ENCODE measurements at places on chromosomes 1 and 21.

DNA sequence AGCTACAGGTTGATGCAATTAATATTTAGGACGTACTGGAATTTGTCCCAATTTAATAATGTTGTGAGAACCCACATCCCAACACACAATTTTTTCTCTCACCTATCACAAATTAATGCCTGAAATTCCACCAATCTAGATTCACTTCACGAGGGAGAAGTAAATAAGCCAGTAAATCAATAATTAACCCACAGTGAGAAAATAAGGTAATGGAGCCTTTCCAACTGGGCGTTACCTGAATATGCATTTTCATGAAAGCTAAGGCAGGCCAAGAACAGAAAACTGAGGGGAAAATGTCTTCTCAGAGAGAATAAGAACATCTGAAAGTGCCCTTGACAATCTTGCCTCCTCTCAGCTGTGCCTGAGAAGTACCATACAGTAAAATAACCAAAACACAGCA, 240.8 kb upstream of the NR5A2 start:
- DNase-seq: no peak

DNA sequence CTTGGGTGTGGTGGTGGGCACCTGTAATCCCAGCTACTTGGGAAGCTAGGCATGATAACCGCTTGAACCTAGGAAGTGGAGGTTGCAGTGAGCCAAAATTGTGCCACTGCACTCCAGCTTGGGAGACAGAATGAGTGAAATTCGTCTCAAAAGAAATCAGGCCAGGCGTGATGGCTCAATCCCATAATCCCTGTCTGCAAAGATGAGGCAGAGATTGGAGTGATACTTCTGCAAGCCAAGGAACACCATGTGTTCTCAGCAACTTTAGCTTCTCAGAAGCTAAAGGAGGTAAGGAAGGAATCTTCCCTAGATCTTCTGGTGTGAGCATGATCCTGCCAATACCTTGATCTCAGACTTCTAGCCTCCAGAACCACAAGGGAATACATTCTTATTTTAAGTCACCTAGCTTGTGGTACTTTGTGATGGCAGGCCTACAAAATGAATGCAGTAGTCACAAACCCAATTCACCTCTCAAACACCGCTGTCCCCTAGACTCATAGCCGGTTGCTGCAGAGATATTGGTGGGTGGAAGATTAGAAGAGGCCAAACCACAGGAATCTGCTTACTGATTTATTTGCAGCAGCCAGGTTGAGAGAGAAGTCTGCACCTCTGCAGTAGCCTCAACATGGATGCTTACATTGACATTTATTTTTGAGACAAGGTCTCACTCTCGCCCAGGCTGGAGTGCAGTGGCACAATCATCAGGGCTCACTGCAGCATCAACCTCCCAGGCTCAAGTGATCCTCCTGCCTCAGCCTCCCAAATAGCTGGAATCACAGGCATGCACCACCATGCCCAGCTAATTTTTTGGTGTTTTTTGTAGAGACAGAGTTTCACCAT, 18.6 kb downstream of the L1TD1 start:
- DNase-seq: no peak

- DNase-seq: no peak
Observed at GRCh38 chr1:171267391-171267790, 19.1 kb downstream of the FMO1 start.

DNA sequence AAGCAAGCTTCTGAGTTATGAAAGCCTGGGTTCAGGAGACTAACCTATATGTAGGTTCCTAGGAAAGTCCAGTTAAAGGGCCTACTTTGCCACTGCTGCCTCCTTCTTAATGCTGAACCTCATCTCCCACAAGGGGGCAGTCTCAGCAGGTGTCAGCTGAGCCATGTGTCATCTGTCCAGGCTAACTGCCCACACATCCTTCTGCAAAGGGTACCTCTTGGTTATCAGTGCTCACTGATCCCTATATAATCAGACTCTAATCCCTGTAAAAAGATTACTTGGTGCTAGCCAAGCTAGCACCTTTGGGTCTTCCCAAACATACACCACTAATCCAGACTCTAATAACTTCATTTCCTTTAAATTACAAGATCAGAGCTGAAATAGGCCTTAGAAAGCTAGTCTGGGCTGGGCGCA, 9.0 kb downstream of the PRDX1 start:
- peak; percentile 76 for DNase-seq

DNA sequence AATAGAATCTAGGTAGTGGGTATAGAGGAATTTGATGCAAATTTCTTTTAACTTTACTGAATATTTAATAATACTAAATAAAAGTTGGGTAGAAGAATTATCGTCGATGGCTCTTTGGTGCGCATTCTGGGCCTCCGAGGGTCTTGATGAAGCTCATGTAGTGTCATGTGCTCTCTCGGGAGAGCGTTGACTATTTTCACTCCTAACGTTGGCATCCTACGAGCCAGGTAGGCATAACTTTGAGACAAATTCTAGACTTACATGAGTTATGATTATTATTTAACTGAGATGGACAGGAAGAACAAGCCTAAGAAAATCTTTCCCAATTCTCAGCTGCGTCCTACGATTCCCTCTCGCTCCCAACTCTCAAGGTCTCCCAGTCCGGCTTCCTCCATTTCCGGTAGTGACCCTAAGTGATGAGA, 550 bp upstream of the PCAT6 start:
- no peak for DNase-seq

GRCh38 chr1:81424816-81425215, 375.9 kb upstream of the ADGRL2 start:
- DNase-seq: no peak

- no peak for DNase-seq
Observed at GRCh38 chr21:37658121-37658816, 258.0 kb downstream of the KCNJ6 start.

GRCh38 chr1:81231729-81232038, 569.0 kb upstream of the ADGRL2 start:
- no peak for DNase-seq

DNA sequence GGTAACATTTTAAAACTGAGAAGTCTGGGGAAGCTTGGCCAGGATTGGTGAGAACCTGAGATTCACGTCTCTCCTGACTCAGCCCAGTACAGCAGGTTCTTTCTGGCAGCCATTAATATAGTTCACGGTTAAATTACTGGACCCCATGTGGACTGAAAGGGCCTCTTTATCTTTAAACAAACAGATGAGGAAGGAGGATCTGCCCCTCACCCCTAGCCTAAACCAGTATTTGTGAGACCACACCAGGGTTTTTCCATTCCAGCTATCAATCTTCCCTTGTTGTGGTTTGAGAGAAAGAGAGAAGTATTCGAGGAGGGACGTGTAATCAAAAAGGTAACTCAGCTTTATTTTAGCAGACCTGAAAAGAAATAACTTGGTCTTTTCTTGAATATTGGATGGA, 137.1 kb downstream of the PROX1 start:
- no peak for DNase-seq

GRCh38 chr1:4010814-4011605, 110.9 kb upstream of the C1orf174 start:
- no peak for DNase-seq

DNA sequence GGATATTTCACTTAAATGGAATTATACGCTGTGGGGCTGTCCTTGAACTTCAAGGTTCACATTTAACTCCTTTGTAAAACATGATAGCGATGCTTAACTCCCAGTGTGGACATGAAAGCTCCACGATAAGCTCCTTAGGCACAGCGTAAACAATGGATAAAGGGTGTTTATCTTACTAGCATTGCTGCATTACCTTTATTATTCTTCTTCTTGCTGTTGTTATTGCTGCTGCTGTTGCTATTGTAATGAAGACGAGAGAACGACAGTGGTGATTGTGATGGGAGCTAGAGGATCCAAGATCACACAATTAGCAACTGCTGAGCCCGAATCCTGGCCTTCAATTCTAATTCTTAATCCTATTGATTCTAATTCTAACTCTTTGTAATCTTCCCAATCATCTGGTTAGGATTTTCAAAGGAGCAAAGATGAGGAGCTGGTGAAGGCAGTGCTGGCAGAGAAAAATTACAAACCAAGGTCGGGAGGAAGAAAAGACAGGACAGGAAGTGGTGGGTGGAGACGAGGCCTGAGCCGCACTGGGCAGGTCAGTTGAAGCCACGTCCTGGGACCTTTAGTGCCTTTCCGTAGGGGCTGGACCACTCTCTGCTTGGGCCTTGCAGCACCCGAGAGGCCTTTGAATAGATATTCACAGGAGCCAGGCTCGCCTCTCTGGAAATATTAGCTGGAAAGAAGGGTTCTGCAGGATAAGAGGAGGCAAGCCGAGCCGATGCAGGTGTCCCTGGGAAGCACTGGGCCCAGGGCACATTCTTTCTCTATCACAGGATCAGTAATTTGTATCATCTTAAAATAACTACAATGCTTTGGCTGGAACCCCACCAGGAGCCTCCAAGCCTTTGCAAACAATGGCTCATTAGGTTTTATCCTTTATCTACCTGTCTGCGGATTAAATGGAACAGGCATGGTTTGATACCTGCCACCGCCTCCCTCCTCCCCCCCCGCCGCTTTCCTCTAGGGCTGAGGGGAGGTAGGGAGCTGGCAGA, 571.6 kb downstream of the AJAP1 start:
- no peak for DNase-seq

DNA sequence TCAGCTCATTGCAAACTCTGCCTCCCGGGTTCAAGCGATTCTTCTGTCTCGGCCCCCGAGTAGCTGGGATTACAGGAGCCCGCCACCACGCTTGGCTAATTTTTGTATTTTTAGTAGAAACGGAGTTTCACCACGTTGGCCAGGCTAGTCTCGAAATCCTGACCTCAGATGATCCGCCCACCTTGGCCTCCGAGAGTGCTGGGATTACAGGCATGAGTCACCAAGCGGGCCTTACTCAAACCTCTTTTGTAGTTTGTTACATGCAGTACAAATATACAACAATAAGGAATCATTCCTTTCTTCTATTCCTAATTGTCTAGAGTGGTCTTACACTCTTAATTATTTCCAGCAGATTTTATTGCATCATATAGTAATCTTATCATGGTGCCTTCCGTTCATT, 16.6 kb downstream of the SPATA17 start:
- DNase-seq: no peak

Data from B cell (primary cell).